ENCODE measurements at places on chromosomes 3 and 15.

DNA sequence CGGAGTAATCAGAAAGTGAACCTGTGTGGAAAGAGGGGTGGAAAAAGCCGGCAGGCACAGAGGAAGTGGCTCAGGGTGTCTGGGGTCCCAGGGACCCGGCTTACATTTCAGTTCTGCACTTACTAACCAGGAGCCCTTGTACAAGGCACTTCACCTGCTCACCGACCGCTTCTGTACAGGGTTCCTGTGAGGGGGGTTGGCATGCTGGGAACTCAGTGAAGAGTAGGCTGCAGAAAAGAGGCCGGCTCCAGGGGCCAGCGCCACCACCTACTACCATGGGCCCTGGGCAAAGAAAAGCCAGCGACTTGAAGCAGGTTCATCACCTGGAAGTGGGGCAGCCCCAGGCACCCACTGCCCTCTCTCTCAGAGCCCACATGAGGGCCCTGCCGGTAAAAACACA, 6.2 kb downstream of the STIMATE start:
- DNase-seq: no peak

- DNase-seq: no peak
Measured at GRCh38 chr3:83740504-83740903, 1218.3 kb upstream of the CADM2 start.

- no peak for DNase-seq
Measured at GRCh38 chr3:126394179-126394976, at the start of gene CFAP100. Gene CFAP100 (plus strand): TSS chr3:126394909. CDS start chr3:126396001, 1,092 bp downstream.

GRCh38 chr15:79967298-79968182, 3.5 kb downstream of the BCL2A1 start:
- no peak for DNase-seq

- DNase-seq: no peak
Measured at GRCh38 chr3:122893282-122893681, 98.4 kb downstream of the SLC49A4 start.

- DNase-seq: no peak
Measured at GRCh38 chr3:144390786-144391185, 419.2 kb downstream of the DIPK2A start.

GRCh38 chr3:40281995-40282394, 27.5 kb upstream of the EIF1B start:
- no peak for DNase-seq

DNA sequence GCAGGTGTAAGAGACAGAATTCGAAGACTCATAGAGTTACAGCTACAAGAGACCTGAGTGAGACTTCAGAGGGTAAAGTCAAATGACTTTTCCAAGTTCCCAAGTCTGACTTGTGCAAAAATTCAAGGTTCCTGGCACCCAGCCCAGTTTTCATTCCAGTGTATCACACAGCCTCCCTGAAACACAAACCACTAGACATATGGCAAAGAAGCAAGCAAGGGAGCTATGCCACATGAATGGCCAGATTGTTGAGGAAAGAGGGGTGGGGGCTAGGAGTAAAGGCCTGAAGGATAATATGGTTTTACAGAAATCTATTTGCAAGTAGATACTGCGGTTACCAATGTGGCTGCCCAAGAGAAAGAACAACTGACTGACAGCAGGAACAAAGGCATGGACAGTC, 301.2 kb downstream of the MECOM start:
- no peak for DNase-seq

All from epithelial cell of proximal tubule (primary cell).